Activated T-helper 1 cell treated with anti-CD3 and anti-CD28 coated beads, Interleukin-12 subunit alpha, Interleukin-12 subunit beta, Interleukin-2, Interleukin-4 antibody, amounts not matched to agents 30 ng/mL and 10 ng/mL and 1 ng/mL, durations not matched to agents 14 hours and 24 hours and 36 hours (primary cell): ENCODE measurements at places on chromosomes 6 and 20. TPM values are rescaled to one million over a fixed set of nuclear protein-coding genes. Genes with fewer than 3 reads are reported as not detected.
A peak's percentile ranks its signal among the peaks of the same experiment; 100 is the strongest.

Gene FAM120B
- 18.4 TPM in 2 replicates for total RNA-seq

- no peak overlapping the region for H3K4me3 ChIP-seq
- H3K4me1 ChIP-seq = no peaks in the 10 kb centered on the region
- no peaks in the 10 kb centered on the region for H3K36me3 ChIP-seq
- DNase-seq = no peak
- no peak overlapping the region for H3K27ac ChIP-seq
These were observed 4.9 kb downstream of the SASH1 start for GRCh38 chr6:148347441-148348054.

DNA sequence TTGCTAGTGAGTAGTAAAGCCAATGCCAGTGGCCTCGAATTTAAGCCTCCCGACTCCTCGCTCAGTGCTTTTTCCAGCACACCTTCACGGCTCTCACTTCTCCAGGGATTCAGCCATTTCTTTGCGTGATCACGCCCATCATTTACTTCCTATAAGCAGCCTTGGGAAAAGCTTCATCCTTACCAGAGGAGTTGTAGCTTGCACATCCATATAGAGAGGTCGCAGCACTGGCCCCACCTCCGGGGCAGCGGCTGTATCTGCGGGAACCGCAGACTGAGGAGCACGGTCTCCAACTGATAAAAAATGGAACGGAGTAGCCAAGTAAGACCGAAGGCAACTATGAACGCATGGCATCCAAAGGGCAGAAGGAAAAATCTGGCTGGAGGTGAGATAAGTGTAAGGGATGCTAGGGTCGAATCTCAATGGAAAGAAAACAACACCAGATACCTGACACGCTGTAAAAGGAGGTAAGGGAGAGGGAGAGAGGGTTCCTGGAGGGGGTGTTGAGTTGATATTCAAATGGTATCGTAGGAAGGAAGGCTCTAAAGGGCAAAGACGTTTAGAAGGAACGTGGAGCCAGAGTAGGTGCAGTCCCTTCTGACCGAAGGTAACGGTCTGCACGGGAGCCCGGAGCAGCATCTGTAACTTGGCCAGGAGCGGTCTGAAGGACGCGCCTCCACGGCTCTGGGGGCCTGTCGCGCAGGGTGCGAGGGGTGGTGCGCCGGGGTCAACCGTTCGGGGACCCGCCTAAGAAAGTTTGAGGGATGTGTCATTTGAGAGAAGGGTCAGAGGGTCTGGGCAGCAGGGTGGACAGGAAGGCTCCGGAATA is 640 bp downstream of the NFS1 start:
- H3K4me1 ChIP-seq = peaks cover 33% of the 10 kb centered on the region
- no peak for DNase-seq
- peak overlapping the region; percentile 92 for H3K4me3 ChIP-seq
- H3K27ac ChIP-seq = peak overlapping the region; percentile 86
- no peaks in the 10 kb centered on the region for H3K27me3 ChIP-seq

DNA sequence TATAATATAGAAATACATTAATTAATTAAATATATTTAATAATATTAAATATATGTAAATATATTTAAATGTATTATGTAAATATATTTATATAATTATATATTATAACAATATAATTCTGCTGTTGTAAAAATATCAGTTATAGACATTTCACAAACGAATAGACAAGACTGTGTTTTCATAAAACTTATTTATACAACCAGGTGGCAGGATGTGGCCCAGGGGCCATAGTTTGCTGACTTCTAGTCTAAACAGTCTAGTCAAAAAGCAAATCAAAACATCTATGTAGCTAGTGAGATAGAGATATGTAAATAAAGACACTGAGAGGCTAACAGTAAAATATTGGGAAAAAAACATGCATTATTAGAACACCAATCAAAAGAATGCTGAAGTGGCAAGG is 136.4 kb downstream of the TBXT start:
- no peaks in the 10 kb centered on the region for H3K27me3 ChIP-seq
- H3K36me3 ChIP-seq = no peaks in the 10 kb centered on the region
- DNase-seq = no peak

- peak; percentile 19 for DNase-seq
- peak overlapping the region; percentile 63 for H3K4me3 ChIP-seq
- H3K27ac ChIP-seq = peak overlapping the region; percentile 65
- H3K27me3 ChIP-seq = peaks cover 27% of the 10 kb centered on the region
These were observed 917 bp upstream of the TEAD3 start for GRCh38 chr6:35497571-35498421.

DNA sequence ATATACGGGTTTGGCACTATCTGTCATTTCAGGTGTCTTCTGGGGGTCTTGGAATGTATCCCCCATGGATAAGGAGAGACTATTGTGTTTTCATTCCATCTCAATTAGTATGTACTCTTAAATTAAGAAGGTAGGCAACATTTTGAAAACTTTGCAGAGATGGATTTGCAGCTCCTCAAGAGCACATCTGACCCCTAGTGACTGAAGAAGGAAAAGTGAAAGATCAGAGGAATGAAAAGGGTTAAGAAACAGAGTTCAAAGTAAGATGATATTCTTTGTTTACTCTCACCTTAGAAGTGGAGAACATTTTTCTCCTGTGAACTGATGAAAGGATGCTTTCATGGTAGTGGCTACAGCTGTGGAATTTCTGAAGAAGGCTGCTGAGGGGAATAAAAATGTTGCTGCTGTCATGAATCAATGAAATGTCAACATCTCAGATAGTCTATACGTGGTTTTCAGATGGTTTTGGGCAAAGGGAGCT is 41.5 kb downstream of the SH3BGRL2 start:
- H3K27ac ChIP-seq = no peak overlapping the region
- peaks cover 1% of the 10 kb centered on the region for H3K36me3 ChIP-seq
- no peak for DNase-seq
- peaks cover 23% of the 10 kb centered on the region for H3K4me1 ChIP-seq

DNA sequence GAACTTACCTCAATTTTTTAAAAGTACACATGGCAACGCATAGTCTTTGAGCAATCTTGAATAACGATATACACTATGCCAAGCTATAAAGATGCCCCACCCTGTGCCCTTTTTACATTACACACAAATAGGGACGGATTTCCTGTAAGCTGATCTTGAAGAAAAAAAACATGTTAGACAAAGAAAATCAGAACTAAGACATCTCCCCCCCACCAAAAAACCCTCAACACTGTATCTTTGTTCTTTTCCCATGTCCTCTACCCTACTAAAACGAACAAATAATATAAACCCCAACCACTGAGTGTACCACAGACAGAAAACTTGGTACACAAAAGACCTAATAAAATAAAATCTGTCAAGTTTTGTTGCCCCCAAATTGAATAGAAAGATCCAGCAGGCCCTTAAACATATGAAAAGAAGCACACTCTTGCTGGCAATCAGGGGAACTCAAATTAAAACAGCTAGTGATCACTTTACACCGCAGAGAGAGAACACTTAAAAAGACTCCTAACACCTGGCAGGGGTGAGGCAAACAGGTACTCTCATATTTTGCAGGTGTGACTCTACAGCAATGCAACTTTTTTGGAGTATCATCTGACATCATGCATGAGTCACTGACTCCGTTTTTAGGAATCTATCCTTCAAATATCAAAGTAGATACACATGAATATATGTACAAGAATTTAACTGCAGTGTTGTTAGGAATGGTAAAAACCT is 29.6 kb downstream of the BACH2 start:
- peak overlapping the region; percentile 80 for H3K27ac ChIP-seq
- DNase-seq = no peak
- H3K4me3 ChIP-seq = peak overlapping the region; percentile 40
- peaks cover 92% of the 10 kb centered on the region for H3K4me1 ChIP-seq
- no peaks in the 10 kb centered on the region for H3K27me3 ChIP-seq

DNA sequence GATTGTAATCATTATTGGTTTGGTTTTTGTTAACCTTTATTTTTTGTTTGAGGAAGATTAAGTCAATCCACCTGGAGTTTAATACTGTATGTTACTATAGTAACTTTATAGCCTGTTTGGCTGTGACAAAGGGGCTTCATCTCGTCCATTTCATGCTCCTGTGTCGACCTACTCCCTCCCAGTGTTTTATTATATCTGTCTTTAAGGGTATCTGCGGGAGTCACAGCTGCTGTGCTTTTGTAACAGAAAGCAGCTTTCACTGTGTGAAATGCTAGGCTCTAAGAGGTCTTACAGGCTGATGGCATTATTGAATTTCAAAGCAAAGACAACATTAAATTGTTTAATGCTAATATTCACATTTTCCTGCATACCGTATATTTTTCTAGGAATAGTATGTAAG is 698.0 kb upstream of the POU3F2 start:
- no peaks in the 10 kb centered on the region for H3K36me3 ChIP-seq
- no peaks in the 10 kb centered on the region for H3K4me1 ChIP-seq
- H3K27me3 ChIP-seq = no peaks in the 10 kb centered on the region
- no peak for DNase-seq
- H3K27ac ChIP-seq = no peak overlapping the region

DNA sequence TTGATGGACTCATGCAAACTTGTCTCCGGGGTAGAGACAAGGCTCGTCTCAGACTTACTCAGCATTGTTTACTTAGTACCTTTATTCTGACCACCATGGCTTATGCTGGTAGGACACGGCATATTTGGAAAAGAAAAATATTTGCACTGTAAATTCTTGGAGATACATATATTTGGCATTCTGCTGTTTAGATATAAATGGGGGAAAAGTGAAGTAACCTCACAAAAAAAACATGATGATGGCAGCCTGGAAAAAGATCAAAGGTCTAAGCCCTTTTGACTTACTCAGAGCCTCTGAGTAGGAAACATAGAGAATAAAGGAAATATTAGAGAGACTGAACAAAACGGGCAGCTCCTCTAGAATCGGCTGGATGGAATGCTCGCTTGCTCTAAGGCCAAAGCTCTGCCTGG is 32.5 kb downstream of the PDE10A start:
- H3K4me1 ChIP-seq = no peaks in the 10 kb centered on the region
- H3K4me3 ChIP-seq = no peak overlapping the region
- no peak overlapping the region for H3K27ac ChIP-seq
- H3K36me3 ChIP-seq = no peaks in the 10 kb centered on the region
- peaks cover 4% of the 10 kb centered on the region for H3K27me3 ChIP-seq
- no peak for DNase-seq
